ENCODE measurements at places on chromosomes 16 and 17.

GRCh38 chr16:27073733-27074132 is 7.0 kb downstream of the C16orf82 start:
- no peak for DNase-seq

DNA sequence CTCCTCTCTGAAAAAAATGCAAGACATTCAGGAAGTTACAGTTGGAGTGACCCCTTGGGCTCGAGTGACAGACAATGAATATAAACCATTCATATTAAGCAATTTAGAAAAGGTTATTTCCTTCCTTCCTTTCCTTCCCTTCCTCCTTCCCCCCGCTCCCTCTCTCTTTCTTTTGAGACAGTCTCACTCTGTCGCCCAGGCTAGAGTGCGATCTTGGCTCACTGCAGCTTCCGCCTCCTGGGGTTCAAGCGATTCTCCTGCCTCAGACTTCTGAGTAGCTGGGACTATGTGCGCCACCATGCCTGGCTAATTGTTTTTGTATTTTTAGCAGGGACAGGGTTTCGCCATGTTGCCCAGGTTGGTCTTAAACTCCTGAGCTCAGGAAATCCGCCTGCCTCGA is 13.2 kb downstream of the PSMD12 start:
- no peak for DNase-seq

DNA sequence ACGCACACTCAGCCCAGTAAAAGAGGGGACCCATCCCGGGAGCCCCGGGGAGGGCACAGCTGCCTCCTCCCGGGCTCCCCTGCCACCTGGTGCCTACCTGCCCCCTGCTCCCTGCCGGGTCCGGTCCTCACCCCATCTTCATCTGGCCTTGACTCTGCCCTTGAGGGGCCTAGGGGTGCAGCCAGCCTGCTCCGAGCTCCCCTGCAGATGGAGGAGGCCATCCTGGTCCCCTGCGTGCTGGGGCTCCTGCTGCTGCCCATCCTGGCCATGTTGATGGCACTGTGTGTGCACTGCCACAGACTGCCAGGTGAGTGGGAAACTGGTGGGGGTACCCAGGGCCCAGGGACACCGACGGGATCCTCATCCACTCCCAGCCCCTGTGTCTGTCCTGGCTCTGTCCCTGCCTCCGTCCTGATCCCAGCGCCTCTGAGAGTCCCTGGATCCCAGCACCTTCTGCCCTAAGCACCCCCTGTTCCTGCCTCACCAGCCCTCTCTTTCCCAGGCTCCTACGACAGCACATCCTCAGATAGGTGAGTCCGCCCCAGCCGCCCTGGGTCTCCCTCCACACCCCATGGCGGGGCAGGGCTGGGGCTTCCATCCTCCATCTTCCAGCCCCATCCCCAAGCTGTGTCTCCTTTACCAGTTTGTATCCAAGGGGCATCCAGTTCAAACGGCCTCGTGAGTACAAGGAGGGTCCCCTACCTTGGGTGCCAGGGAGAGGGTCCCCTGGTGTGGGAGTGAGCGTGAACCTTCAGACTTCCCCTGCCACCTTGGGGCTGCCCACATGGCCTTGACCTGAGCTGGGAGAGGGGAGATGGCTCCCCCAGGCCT is 574 bp downstream of the LAT start:
- no peak for DNase-seq

DNA sequence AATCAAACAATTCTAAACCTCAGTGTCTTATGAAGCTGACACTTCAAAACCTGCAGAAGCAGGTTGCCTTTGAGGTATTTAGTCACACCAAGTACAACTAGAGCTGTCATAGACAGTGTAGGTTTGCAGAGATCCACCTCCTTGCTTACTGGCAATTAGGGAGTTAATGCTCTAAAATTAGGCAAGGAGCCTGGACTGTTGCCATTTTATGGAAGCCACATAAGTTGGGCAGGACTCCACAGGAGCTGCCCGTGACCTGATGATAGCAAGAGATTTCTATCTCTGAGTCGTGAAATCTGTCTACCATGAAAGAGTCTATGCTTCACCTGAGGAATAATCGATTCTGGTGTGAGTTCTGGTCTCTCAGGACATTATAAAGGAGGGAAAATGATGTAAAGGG is 8.9 kb downstream of the EME1 start:
- no peak for DNase-seq

GRCh38 chr17:75245011-75245410 is 16.4 kb downstream of the GGA3 start:
- no peak for DNase-seq

DNA sequence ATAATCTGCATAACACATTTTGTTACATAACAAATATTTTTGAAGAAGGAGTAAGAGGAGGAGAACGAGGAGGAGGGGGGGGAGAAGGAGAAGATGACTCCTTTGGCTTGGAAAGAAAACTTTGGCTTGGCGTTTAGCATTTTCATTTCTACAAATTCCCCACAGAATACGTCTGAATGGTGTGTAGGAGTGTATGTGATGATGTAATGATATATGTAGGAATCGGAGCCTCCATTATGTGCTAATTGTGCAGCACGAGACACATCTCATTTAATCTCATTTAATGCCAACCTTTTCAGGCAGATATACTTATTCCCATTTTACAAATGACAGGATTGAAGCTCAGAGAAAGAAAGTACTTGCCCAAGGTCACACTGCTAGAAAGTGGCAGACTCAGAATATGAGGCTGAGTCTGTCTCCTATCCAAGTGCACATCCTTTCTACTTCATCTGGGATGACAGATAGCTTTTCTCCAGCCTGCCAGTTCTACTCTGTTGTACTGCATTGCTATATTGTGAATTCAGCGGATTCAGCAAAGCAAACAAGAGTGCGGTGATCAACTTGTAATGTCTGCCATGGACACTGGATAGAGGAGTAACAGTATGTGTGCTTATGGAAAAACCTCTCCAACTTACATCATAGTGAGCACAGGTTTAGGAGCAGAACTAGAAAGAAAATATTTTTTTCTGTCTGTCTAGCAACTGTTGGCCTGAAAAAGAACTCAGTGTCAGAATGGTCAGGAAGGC is 10.4 kb upstream of the SLC47A2 start:
- DNase-seq, result no peak

DNA sequence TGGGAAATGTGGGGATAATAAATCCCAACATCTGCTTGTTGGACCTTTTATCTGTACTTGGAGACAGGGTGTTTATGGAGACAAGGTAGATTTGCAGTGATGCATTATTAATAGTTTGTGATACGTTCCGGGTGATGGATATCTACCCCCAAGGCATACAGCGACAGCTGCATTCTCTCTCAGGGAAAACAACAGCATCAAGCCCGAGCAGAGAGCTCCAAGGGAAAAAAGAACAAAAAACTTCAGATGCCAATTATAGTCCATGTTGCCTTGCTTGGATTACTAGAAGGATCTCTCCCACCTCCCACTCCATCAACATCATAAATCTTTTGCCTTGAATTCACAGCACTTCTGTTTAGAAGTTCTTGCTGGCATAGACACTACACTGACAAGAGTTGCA is 187.5 kb upstream of the CDH11 start:
- no peak for DNase-seq

DNA sequence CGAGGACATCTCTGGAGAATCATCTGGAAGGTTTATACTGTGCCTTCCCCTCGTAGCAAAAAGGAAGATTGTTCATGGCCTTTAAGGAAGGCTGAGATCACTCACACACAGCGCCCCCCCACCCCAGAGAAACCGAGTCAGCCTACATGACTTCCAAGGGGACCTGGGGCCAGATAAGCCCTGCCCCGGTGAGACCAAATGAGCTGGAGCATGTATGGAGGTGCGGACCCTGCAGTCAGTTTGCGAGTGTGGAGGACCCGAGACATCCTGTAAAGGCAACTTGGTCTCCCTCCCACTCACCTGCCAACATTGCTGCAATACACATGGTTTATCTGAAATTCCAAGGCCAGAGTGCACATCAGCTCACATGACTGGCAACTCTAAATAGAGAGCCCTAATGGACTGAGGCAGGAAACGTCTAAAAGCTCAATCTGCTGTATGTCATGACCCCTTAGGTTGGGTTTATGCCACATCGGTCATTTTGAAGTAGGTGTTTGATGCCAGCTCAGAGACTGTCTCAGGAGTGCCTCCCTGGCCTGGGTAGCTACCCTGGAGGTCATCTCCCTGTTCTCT is 233.6 kb downstream of the CPPED1 start:
- DNase-seq, result no peak

- no peak for DNase-seq
Observed at GRCh38 chr16:14334366-14335080, 263.4 kb downstream of the MRTFB start.

DNA sequence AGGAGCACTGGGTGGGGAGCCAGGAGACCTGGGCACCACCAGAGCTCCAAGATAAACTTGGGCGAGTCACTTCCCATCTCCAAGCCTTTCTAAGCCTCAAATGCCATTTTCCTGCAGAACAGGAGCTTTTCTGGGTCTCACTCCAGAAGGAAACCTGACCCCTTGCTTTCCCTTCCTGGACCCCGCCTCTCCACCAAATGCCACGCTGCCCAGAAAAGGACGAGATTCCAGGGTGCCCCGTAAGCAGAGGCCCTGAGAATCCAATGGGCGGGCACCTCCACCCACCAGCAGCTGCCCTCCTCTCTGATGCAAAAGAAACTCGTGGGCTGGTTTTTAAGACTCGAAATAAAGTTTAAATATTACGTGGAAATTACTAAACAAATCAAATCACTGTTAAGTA is 31.3 kb downstream of the ZNF423 start:
- no peak for DNase-seq

DNA sequence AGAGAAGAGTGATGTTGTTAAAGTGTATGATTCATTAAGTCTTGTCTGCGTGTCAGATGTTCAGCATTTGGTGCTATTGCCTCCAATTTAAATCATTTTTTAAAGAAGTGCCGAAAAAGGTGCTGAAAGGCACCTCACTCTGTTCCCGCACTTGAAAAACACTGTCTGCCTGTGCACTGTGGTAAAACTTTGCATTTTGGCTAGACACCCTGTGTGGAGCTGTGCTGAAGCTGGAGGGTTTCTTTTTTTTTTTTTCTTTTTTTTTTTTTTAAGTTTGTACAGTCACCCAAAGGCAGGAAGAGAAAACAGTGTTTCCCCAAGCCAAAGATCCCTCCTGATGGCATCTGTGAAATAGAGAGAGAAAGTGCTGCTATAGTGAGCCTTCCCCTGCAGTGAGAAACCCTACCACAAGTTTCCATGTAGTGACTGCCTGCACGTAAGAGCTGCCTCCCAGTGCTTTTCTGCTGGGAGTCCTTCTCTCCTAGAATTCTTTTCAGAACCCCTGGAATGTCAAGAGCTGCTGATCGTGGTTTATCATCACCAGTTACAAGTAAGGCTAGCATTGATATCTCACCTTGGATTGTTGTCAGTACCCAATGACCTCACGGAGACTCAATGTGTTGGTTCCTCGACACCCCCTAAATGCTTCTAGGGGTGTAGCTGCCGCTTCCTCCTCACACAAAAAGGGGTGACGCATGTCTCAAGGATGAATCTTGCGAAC is 116.0 kb upstream of the SOX9 start:
- DNase-seq, result no peak

DNA sequence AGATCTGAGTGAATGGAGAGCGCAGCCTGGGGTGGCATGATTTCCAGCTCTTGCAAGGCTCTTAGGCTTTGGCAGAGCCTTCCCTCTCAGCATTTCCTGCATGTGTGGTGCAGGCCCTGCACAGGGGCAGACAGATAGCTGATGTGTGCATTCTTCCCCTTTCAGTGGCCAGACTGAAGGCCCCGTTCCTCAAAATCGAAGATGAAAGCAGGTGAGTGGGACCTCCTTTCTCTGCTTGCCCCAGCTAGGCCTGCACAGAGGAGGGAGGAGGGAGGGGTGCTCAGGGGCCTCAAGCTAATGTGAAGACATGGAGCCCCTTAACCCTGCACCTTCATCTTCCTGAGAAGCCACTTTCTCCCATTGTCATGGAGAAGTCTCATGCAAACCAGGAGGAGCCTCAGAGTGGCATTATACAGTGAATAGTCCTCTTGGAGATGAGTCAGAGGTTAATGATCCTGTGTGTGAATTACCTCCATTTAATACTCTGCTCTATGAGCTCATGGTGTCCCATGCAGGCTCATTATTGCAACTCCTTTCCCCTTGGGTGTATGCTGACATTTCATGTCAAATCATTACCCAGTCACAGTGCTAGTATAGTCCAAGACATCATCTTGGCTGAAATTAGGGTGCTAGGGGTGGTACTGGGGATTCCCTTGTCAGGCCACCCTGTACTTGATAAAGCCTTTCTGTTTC is 20.4 kb upstream of the ADAM11 start:
- DNase-seq, result no peak

DNA sequence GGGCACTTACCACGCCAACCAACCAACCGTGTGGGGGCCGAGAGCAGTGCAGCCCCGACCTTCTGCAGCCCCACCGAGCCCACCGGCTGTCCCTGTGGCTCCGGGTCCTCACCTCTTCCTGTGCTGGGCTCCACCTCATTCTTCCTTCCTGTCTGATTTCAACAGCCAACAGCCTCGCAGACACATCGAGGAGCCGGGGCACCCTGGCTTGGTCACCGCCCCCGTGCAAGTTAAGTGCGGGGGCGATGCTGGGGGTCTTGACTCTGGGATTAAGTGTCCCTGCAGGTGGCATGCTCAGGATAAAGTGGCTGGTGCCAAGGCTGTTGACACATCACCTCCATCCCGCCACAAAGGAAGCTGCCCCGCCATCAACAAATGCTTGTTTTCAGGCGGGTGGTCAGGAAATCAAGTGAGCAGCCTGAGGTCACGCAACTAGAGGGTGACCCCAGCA is at the start of gene NLRC3:
Gene NLRC3 (minus strand): TSS at position 102 of the 451 bp plus-strand sequence. CDS start 12,367 bp downstream, outside the sequence.
- peak; percentile 40 for DNase-seq

DNA sequence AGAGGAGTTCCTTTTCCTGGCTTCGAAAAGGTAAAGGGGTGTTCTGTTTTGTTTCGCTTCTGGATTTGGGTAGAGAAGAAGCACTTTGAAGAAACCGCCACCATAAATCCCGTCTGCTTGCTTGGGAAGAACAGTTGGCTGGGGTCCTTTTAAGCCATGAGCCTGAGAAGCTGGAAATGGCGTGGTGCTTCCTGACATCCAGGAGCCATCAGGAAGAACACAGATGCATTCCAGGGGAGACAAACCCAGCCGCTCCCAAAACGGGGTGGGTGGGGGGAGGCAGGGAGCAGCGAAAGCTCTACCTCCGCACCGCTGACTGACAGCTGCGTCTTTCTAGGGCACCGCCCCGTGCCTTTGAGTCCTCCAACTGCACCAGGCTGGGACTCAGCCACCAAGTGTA is 91.6 kb downstream of the ZDHHC7 start:
- DNase-seq, result no peak

DNA sequence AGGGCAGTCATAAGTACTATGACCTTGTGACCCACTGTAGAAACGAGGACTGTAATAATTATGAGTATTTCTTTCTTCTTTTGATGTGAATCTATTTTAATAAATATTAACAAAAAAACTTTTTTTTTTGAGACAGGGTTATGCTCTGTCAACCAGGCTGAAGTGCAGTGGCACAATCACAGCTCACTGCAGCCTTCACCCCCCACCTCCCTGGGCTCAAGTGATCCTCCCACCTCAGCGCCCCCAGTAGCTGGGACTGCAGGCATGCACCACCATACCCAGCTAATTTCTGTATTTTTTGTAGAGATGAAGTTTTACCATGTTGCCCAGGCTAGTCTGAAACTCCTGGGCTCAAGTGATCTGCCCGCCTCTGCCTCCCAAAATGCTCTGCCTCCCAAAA is 32.6 kb downstream of the SCPEP1 start:
- no peak for DNase-seq

- peak; percentile 72 for DNase-seq
Observed at GRCh38 chr17:27654654-27655524, 23.9 kb downstream of the LGALS9 start.

GRCh38 chr17:17724307-17725010 is 43.2 kb downstream of the RAI1 start:
- DNase-seq, result no peak

GRCh38 chr17:73493956-73494926 is 150.0 kb downstream of the SDK2 start:
- DNase-seq, result no peak

GRCh38 chr16:724188-725040 is 1.8 kb downstream of the CCDC78 start:
- no peak for DNase-seq

Data from stimulated activated CD8-positive, alpha-beta memory T cell treated with anti-CD3 and anti-CD28 coated beads, Interleukin-7, amount 100 ng/mL, for 48 hours (primary cell).